Liver (tissue), 10 donors: ENCODE measurements at places on chromosomes 5 and 9.
A peak's percentile ranks its signal among the peaks of the same experiment; 100 is the strongest.

- DNase-seq: no peak
Measured at GRCh38 chr9:123216251-123216797, 52.1 kb downstream of the STRBP start.

- no peak for DNase-seq
Measured at GRCh38 chr5:42874621-42875198, 63.0 kb upstream of the SELENOP start.

DNA sequence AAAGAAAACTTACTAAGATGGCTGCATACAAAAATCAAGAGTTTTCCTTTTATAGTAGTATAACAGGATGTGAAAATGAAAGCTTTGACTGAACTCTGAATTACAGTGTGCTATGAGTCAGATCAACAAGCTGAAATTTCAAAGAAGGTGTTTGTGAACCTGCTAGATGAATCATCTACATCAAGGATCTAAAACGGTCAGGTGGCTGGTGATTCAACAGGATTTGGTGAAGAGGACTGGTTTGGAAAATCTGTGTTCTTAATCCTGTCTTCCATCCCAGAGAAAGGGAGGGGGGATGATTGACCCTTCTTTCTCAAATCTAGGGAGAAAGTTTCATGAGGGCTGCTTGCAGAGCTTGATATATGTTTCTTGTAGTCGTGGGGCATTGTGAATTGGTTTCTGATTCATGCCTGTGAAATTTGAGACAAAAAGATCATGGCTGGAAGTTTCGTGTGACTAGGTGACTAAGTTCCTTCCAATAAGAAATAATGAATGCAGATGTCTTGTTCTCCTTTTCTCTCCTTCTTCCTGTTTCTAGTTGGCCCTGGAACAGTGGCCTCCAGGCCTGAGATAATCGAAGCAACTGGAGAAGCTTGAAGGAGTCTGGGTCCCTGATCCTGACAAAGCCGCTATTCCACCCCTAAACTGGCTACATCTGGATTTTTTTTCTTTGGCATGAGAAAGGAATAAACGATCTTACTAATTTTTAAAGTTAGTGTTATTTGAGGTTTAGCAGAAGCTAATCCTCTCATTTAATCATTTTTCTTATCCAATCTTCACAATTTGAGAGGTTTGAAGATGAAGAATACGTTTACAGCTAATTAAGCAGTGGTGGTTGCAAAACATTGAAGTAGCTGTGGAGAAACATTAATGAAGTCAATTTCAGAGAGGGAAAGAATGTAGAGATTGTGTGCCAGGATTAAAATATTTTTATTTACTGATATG is 67.2 kb downstream of the MRPS30 start:
- DNase-seq: no peak

DNA sequence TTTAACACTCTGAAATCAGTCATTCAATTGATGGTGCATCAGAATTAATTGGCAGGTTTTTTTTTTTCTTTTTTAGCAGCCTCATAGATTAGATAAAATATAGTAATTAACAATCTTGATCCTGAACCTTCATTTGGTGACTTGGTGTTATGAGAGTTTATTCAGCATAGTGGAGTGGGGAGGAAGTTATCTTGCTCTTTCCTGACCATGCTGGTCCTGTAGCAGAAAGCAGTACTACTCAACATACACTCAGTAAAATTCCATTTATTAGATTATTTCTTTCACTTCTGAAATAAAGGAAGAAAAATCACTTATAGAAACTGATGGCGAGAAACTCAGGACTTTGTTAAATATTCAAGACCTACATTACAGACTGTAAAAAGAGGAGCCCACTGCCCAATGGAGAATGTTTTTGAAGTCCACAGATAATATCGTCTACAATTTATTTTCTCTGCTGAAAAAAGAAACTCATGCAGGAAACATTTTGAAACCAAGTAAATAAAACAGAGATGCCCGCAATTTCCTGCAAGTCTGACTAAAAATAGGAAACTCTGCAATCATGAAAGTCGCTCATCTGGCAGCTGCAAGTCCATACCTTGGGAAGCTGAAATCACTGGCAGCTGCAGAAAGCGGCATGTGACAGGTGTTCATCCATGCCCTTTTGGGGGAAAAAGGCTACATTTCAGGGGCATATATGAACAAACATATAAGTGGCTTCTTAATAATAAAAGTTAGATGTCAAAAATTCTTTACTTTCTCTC is 233.2 kb upstream of the RFX3 start:
- no peak for DNase-seq

DNA sequence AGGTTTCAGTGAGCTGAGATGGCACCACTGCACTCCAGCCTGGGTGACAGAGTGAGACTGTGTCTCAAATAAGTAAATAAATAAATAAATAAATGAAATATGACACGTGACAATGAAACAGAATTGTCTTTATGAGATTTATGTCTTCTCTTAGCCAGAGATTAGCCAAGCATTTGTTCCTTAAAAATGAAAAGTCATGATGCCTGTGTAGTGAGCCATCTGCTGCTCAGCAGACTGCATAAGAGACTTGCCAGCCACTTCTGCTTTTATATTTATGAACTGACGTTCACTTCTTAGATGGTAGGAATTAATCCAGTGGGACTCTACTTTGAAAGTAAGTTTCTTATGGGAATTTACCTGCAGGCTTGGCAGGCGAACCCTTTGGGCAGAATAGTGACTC is 227.4 kb downstream of the NR3C1 start:
- DNase-seq: no peak

DNA sequence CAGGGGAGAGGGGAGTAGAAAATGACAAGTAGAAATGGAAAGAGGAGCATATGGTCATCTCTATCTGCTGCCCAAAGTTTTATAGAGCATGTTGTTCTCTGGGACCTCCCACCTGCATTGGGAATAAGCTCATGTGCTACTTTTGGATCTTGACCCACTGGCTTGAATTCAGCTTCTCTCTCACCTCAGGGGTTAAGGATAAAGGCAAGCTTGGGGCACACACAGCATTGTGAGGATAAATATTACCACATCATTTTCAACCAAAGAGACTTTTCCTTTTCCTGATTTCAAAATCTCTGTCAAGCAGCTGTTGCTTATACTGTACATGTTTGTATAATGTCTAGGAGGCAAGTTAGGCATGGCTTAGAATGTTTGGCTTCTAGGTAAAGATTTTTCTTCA is 16.6 kb downstream of the ATP10B start:
- no peak for DNase-seq

DNA sequence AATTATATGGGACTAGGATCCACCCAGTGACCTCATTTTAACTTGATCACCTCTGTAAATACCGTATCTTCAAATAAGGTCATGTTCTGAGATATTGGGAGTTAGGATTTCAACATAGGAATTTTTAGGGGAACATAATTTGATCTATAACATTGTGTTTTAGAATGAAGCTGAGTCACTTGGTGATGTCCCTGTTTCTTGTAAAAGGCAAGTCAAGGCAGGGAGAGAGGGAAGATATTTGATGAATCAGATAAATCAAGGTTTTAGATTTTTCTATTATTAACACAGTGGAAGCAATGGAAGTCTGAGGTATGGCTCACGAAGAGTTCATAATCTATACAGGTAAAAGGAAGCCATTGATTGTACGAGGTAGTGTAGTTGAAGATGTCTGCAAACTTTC is 11.8 kb upstream of the GPR151 start:
- no peak for DNase-seq

GRCh38 chr9:89602978-89603766 is 1.6 kb upstream of the GADD45G start:
- DNase-seq: peak; percentile 92

GRCh38 chr5:109388407-109388806 is 21.4 kb downstream of the PJA2 start:
- DNase-seq: no peak

- no peak for DNase-seq
Measured at GRCh38 chr5:172642051-172642409, 967 bp downstream of the NEURL1B start.

DNA sequence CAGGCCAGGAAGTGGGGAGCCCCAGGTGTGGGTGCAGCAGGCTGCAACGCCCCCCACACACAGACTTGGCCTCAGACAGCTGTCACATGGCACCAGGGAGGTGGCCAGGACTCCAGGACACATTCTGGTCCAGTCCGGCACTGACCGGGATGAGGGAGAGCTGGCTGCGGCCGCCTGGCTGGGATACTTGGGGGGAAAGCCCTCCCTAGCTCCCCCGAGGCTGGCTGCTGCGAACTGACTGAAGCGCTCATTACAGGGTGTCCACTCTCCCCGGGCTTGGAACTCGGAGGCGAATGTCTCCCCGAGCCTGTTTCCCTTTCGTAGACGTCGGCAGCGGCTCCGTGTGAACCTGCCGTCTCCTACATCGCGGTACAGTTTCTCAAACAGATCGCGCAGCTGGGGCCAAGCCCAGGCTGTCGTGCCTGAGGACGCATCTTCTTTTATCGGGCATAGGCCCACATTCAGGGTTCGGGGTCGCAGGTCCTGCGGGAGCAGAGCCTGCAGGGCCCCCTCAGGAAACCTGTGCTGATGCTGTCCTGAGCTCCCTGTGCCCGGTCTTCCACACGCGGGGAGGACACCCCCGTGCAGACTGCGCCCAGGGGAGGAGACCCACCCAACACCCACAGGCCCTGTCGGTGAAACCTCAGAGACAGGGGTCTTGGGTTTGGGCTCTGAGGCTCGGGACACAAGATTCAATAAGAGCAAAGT is 19.8 kb downstream of the NACC2 start:
- DNase-seq: no peak

GRCh38 chr5:151156507-151157420 is 815 bp downstream of the ANXA6 start:
- DNase-seq: no peak

GRCh38 chr9:3468421-3469205 is 57.2 kb downstream of the RFX3 start:
- no peak for DNase-seq

DNA sequence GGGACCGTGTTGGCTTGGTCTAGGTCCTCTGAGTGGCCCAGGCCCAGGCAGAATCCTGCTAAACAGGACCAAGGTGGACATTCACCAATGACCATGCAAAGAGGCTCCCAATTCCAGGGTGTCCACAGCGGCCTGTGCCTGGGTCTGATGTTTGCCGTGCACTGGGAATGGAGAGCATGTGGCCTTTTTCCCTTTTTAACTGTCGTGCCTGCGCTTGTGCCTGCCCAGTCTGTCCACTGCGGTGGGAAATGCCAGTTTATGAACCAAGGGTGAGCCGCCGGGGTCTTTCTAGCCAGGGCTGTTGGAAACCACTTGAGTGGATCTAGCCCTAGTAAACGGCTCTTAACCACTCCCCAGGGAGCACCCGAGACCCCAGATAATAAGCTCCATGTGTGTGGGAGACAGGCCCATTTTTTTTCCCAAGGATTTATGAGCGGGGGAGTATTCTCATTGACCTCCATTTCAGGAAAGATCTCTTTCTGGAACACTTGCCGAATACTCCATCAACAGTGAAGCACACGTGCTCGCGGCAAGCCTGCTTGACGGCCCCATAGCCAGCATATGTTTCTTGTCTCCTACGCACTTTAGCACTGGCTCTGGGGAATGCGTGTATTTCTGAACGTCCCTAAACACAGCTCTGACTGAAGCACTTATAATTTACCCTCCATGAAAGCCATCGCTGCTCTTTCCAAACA is 93.2 kb upstream of the PHYKPL start:
- no peak for DNase-seq
